Substantia nigra (tissue), 51 donors: ENCODE measurements at places on chromosomes 4 and X.

- DNase-seq = no peak
Measured at GRCh38 chrX:113954297-113954696, 629.6 kb upstream of the HTR2C start.

DNA sequence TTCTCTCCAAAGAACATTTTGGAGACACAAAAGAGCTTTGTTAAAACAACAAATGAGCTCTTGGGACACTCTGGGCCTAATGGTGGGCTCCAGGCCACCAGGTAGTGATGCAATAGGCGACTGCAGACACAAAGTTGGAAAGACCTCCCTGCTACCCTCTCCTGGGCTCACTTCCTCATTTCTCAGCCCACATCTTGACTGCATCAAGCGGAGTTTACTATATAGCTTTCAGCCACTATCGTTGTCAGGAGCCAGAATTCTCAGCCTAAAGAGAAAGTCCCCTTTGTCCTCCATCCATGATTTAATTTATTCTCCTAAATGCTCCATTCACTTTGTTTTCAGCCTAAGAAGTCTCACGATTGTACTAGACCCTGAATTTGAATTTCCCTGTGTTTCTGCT is 114.9 kb downstream of the EFHC2 start:
- DNase-seq = no peak

- DNase-seq = peak; percentile 20
Measured at GRCh38 chrX:154373340-154374306, 811 bp downstream of the FLNA start.

GRCh38 chr4:74654230-74654681 is 140.1 kb downstream of the BTC start:
- DNase-seq = no peak

DNA sequence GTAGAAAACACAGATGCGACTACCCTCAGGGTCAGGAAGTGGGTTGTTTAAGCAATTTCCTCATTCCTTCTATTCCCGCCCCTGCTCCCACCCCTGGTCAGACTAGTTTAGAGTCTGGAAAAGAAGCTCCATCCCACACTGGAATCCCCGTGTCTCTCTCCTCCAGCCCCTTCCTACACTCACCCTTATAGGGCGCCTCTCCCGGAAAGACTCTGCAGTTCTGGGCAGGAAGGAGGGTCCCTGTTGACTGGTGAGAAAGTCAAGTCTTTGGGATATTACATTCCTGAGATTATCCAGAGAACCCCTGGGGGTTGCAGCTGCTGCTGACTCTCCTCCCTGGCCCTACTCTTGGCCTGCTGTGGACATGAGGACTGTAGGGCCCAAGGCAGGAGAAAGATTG is 11.9 kb downstream of the STARD8 start:
- no peak for DNase-seq

- DNase-seq = no peak
Measured at GRCh38 chr4:158155656-158156356, 17.0 kb downstream of the GASK1B start.

DNA sequence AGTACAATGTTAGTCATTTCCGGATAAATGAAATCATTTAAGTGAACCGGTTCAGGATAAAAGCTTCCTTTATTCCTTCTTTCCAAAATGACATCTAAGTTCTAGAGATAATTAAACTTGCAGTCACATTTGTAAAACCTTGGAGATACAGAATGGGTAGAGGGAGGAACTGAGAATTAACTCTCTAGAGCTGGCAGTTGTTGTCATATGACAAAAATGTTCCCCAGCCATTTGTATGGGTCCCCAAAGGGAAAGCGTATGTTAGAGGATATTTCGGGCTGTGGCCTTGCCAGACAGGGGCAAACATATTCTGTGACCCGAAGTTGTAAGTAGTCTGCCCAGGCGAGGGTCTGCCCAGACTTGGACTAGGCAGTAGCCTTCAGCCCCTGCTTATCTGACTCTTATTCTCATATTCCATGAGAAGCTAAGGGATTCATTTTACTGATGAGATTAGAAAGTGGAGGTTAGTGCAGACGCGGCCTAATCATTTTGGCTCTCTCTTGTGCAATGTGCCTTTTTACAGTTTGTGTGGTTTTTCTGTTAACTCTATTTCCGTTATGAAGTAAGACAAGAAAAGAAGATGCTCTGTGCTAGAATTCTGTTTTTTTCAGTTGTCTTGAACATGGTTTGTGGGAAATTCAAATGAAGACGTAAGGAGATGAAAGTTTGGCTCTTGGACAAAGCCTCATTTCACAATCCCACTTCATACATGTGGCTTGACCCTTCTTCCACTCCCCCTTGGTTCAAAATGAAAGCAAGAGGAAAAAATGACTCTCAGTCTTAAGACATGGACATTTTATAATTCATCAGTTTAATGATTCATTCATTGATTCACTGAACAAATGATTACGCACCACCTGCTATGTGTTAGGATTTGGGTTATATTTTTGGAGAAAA is 2394.2 kb upstream of the AGA start:
- no peak for DNase-seq

DNA sequence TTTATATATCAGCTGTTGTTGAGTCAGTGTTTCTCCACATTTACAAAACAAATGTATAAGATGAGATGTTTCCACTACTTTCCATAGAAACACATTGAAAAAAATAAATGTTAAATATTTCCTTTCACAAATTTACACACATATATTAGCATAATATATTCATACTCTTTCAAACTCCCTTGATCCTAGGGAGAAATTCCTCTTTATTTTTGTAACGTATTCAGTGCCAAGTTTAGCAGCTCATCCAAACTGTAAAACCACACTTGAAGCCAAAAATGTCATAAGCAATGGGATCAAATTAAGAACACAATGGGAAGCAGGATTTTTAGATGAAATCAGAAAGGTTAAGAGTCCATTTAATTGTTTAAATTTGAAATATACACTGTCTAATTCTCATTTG is 381.1 kb upstream of the MAD2L1 start:
- no peak for DNase-seq

DNA sequence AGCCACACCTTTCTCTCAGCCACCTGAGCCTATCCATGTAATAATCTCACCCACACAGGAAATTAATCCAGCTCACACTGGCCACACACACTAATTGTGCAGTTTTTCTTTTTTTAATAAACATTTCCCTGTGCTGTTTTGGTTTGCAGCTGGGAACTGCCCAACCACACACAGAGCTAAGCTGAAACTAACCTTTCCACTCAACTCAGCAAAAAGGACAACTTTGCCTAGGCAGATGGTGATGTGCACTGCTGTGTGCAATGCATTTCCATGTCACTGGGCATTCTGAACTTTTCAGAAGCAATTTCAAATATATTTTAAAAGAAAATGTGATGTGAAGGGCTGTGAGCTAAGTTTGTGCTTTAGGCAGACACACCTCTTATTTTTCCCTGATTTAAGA is 70.0 kb upstream of the TLL1 start:
- no peak for DNase-seq

GRCh38 chr4:7173841-7174449 is 18.4 kb upstream of the SORCS2 start:
- no peak for DNase-seq

GRCh38 chr4:110753466-110753865 is 130.6 kb upstream of the PITX2 start:
- no peak for DNase-seq

DNA sequence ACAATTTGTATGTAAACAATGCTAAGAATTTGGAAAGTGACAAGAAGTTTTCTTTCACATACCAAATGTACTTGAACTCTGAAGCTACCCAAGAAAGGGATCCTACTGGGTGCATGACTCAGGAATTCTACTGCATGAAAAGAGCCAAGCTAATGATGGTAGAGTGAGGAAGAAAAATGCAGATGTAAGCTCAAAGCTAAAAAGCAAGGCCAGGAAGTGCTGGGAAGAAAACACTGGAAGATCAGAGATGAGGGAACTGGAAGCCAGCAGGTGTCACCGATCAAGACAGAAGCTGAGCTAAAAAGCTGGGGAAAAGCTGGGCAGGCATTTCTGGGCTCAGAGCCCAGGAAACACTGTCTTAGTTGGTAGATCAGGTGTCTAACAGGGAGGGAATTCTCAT is 449.1 kb downstream of the NKX6-1 start:
- DNase-seq = no peak

GRCh38 chr4:11876104-11876503 is 447.4 kb upstream of the HS3ST1 start:
- DNase-seq = no peak
